ENCODE measurements at places on chromosomes 11 and 22.

DNA sequence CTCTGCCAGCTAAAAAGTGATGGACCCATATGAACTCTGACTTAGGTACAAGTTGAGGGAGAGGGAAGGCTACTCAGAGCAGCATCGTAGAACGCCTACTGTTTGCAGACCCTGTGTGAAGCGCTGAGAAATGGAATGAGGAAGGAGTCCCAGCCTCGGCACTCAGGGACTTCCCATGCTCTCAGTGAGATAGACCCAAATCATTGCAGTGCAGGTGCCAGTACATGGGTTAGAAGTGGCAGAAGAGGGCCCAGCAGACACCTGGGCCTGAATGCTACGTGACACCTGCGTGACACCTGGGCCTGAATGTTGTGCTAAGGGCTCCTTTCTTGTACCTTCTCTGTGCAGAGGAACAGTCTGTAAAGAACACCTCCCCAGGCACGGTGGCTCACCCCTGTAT lies 2.6 kb upstream of the PDGFB start:
- DNase-seq, result no peak

DNA sequence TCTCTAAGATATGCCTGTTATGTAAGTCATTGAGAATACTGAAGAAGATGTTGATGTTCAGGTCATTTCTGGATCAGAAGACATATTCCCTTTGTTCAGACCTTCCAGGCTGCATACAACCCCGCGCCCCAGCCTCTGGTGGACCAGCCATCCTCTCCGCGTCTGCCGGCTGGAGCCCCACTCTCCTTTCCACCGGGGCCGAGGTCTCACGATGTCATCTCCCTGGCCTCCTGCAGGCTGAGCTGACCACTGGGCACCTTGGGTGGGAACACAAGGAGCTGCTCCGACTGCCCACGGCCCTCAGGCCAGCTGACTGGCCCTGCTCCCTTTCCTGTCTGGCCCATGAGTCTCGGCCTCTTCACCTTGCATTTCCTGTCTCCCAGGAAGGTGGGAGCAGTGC lies 124.6 kb downstream of the SHANK2 start:
- DNase-seq, result no peak

DNA sequence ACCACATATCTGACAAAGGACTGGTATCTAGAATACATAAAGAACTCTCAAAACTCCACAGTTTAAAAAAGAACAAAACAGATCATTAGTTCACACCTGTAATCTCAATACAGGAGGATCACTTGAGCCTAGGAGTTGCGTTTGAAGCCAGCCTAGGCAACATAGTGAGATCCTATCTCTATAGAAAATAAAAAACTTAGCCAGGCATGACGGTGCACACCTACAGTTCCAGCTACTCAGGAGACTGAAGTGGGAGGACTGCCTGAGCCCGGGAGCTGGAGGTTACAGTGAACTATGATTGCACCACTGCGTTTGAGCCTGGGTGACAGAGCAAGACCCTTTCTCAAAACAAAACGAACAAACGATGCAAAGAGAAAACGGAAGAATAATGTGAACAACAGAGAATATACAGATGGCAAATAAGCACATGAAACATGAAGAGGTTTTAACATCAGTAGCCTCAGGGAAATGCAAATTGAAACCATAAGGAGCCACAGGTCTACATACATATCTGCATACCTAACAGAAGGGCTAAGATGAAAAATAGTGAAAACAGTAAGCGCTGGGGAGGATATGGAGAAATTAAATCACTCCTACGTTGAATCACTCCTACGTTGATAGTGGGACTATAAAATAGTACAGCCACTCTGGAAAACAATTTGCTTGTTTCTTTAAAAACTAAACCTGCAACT lies 70.7 kb downstream of the DGCR2 start:
- DNase-seq, result no peak

GRCh38 chr11:3014057-3014938 lies 22.2 kb upstream of the NAP1L4 start:
- DNase-seq, result no peak

GRCh38 chr11:108944471-108945178 lies 279.8 kb downstream of the DDX10 start:
- no peak for DNase-seq

DNA sequence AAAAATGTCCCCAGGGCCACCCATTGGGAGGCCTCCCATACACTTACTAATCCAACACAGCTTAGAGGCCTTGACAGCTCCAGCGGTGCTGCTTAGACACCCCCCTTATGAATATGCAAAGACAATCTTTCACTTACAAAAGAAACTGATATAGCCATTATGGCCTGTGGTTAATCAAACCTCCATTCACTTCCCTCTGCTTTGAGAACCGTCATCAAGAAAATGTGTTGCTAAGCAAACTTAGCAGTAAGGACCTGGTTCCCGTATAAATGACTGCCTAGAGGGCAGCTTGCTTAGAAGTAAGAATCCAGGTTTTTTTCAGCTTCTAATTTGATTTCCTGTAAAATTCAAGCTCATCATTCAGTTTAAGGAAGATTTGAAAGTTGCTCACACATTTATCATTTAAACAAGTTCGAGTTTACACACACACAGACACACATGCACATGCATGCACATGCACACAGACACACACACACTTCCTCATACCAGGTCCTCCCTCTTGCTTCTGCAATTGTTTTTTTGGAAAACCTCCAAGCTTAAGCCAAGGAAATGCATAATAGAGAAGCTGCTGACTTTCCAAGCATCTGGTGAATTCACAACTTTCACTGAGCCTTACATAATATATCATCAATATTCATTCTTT lies 137.7 kb upstream of the BLID start:
- no peak for DNase-seq

GRCh38 chr22:35625763-35626432 lies 8.8 kb upstream of the MB start:
- no peak for DNase-seq

DNA sequence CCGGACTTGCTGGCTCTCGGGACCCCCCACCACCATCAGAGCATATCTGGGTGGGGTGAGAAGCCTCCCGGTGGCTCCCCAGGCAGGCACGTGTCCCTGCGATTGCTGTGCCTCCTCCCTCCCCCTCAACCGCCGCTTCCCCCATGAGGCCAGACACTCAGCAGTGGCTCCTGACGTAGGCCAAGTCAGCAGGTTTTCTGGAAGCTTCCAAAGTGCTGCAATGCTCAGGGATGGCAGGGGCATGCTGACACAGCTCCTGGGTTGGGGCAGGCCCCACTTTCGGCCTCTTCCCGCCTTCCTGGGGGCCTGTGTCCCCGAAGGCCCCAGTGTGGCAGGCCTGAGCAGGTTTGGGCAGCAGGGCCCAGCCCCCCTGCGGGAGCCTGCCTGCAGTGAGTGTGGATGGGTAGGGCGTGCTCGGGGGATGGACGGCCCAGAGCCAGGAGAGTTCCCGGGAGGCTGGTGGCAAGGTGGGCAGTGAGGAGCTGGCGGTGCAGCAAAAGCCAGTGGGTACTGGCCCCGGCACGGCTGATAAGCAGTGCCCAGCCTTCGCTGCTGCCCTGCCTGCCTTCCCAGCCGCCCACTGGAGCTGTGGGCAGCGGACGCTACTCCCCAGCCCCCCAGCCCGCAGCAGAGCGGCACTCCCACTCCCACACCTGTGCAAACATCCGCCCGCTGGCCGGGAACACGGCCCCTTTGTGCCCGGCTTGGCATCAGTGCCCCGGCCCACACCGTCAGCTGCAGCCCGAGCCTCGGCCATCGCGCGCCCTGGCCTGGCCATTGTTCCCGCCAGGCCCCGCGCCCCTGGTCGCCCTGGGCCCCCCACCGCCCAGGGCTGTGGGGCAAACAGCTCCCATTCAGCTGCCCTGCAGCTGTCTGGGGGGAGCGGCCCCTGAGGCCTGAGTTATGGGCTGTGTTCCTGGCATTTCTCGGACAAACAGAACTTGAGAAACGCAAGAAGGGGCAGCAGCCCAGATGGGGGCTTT lies 125.0 kb downstream of the KCNQ1OT1 start:
- DNase-seq, result no peak

GRCh38 chr11:82790723-82791484 lies 57.2 kb upstream of the FAM181B start:
- no peak for DNase-seq

DNA sequence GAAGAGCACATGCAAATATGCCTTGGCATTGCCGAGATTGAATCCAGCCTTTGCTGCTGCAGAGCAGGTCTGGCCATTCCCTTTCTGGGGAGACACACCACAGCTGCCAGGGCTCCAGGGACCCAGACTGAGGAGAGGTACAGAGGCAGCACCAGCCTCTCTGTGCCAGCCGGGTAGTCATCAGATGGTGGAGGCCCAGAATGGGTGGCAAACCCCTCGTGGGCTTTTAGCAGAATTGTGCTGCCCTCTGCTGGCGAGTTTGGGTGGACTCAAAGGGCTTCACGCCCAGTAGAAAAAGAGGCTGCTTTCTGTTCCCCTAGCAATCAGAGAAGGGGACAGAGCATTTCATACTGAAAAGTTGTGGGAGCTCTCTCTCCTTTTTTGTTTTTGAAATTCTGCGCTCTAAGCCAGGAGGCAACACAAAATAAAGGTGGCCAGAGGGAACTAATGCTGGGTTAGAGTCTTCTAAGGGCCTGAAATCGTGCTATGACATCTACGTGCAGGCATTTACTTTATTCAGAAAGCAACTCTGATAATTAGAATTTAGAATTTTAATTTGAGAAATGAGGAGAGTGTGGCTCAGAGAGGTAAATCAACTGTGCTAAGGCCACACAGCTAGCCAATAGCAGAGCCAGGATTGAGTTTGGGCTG lies 158.8 kb upstream of the NAV2 start:
- DNase-seq, result peak; percentile 73

Measured in AG08396 (cell line).